ENCODE measurements at places on chromosomes 12 and 14. TPM values are rescaled to one million over a fixed set of nuclear protein-coding genes. Genes with fewer than 3 reads are reported as not detected.

The PRIMA1 gene
- 0.02 TPM for total RNA-seq

DNA sequence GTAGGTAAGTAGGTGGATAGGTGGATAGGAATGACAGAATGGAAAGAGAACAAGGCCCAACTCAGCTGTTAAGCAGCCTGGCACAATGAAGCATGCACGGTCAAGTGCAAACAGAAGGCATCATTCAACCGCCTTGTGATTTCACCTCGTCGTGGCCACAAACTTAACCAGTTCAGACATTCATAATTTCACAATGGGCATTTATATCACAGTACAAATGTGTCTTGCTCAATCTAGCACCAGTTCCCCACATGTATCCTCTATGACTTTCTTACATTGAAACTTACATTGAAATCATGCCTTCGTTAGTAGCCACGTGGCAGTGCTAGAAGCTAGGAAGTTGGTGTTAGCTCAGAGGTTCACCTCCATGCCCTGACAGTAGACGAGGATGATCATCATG, 207.5 kb downstream of the ETV6 start:
- DNase-seq = no peak

DNA sequence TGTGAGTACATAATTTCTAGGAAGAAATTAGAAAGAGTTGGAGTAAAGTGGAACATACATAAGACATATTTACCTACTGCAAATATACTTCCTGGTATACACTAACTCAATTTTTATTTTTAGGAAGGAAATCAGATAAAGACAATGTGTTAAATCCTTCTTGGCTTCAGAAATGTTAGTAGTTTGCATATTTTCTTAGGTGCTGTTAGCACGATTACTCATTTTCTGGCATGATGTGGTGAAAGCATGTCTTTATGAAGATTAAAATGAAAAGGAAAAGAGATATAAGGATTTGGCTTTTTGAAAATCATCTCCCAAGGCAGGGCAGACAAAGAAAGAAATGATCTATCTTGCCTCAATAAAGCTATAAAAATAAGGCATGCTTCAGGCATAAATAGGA, 287.6 kb upstream of the E2F7 start:
- DNase-seq = no peak

GRCh38 chr14:69506241-69506595, 21.7 kb downstream of the PLEKHD1 start:
- no peak for DNase-seq

DNA sequence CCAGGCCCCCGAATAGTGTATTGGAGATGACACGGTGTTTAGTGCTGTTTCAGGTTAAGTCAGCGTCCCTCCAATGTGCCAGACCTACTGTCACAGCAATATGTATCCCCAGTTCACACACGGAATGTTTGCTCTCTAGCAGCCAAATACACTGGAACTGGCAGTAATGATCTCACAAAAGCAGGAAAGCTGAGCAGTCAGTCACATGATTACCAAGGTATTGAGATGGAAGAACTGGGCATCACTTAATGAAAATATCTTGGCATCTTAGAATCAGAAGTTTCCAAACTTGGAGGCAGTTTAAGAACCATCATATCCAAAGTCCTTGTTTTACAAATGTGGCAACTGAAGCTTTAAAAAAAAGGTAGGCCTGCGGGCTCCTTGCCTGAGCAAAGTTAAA, 23.3 kb downstream of the NINJ2 start:
- DNase-seq = no peak

- peak; percentile 90 for DNase-seq
These were observed 7.5 kb upstream of the ASPG start for GRCh38 chr14:104078031-104078455.

The SERPINA3 gene
- not detected for total RNA-seq

GRCh38 chr12:14479004-14479403, 88.7 kb downstream of the PLBD1 start:
- DNase-seq = no peak

DNA sequence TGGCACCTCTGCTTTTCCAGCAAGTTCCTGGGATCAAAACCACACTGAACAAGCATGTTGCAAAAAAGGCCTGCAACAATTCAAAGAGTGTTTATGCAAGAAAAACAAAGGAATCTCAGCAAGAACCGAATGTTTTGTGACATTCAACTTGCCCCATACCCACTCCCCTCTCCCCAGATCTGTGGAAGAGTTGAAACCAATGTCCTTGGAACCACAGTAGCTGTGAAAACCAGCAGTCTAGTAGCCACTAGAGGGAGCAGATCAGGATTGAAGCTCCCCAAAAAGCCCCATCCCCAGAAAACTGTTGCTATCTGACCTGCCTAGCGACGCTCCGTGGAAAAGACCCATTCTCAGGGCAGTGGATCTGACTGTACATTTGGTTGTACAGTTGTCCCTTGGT, 27.1 kb downstream of the PRKAB1 start:
- no peak for DNase-seq

DNA sequence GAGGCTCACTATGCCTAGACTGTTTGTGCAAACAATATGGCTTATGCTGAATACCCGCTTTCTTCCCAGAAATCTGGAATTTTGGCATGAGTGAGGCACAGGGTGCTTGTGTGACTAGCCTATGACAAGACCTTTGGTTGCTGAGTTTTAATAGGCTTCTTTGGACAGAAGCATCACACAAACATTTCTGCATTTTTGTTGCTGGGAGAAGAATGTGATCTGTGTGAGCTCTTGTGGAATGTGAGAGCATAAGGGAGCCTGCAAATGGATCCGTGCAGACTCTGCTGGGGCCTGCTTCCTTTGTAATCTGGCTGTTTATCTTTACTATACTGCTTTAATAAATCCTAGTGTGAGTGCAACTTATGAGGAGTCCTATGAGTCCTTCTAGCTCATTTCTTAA, 83.0 kb upstream of the ZDHHC17 start:
- DNase-seq = no peak

DNA sequence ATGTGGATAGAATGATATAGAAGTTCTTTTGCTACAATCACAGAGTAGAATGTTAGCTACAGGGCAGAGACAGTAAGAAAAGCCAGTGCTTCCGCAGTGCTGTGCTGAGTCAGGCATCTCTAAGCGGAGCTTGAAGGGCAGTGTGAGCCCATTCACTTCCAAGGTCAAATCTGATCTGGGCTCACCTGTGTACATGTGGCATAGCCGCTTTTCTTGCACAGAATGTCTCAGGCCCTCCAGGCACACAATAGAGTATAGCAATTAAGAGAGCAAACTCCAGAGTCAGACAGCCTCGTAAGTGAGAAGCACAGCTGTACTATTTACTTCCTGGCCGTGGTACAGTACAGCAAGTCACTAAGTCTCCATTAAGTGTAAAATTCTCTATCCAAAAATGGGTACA, 26.8 kb downstream of the CORO1C start:
- DNase-seq = no peak

- no peak for DNase-seq
These were observed 133.0 kb downstream of the KIF26A start for GRCh38 chr14:104271391-104271790.

GRCh38 chr14:104321088-104321801, 182.9 kb downstream of the KIF26A start:
- no peak for DNase-seq
